D341Med (cell line): ENCODE measurements at places on chromosomes 7 and 10.

DNA sequence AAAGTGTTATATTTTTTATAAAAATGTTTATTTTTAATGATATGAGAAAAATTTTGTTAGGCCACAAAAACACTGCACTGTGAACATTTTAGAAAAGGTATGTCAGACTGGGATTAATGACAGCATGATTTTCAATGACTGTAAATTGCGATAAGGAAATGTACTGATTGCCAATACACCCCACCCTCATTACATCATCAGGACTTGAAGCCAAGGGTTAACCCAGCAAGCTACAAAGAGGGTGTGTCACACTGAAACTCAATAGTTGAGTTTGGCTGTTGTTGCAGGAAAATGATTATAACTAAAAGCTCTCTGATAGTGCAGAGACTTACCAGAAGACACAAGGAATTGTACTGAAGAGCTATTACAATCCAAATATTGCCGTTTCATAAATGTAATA is 64.8 kb upstream of the CAPZA2 start:
- no peak for DNase-seq

DNA sequence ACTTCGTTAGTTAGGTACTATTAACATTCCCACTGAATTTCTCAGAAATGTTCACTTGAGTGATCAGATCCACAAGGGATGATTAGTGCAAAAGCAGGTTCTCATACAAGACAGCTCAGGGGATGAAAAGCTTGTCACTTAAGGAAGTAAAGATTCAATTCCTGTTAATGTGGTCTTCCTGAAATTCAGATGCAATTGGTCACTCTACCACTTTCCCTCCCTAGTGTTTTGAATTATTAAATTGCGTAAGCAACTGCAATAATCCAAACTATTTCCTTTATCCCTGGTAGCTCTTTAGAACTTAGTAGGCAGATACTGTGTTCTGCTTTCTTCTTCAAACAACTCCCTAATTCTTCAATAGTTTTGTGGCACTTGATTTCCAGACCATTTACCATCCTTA is 121.4 kb downstream of the MAGI2 start:
- no peak for DNase-seq

DNA sequence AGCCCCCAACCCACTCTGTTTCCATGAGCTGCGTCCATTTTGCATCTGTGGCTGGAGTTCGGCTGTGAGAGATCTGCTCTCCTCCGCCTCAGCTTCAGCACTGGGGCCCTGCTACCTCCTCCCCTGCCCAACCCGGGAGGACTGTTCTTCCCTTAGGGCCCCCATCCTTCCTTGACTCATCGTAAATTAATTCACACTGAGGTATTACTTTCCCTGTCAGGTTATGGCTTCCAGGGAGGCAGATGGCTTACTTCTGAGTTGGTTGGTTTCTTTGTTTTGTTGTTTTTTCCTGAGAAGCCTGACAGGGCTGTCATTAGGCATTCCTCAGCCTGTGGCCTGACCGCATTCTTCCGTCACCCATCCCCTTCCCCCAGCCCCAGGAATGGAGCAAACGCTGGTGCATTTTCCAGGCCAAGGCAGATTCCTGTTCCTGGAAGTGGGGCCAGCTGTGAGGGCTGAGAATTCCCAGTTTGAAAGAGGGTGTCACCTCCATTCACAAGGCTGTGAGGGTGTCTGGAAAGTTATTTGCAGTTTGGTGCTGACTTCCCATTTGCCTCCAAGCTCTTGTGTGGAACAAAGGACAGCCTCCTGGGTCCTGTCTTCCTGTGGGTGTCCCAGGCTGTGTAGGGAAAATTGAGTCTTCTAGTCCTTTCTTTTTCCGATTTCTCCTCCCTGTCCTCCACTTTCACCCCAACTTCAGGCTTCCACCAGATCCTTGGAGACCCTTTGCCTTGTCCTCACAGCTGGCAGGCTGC is 11.7 kb downstream of the CPA5 start:
- no peak for DNase-seq

- DNase-seq = no peak
These were observed 183.2 kb upstream of the LYZL1 start for GRCh38 chr10:29105516-29106215.

GRCh38 chr7:1674161-1675035 is 4.3 kb downstream of the ELFN1 start:
- DNase-seq = peak; percentile 25

- no peak for DNase-seq
These were observed 123.2 kb upstream of the SAMD8 start for GRCh38 chr10:74988054-74988775.

- DNase-seq = no peak
These were observed 59.2 kb downstream of the WIPF3 start for GRCh38 chr7:29865526-29865925.

DNA sequence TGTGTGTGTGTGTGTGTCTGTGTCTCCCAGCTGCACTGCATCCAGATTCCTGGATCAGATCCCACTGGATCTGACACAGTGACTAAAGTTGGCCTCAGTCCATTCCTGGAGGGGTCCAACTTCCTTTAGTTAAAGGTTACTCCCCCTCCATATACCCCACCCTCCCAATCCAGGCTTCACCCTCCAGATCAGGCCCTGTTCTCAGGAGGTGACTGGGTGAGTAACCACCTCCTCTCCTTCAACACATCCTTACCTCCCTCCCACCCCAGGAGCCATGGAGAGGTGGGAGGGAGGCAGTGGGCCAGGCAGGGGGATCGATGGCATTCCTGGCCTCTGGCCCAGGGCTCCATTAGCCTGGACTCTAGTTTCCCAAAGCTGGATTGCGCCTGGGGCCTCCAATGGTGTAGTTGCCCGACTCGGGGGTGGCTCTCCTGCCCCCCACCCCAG is 11.3 kb downstream of the KCNIP2 start:
- DNase-seq = no peak

DNA sequence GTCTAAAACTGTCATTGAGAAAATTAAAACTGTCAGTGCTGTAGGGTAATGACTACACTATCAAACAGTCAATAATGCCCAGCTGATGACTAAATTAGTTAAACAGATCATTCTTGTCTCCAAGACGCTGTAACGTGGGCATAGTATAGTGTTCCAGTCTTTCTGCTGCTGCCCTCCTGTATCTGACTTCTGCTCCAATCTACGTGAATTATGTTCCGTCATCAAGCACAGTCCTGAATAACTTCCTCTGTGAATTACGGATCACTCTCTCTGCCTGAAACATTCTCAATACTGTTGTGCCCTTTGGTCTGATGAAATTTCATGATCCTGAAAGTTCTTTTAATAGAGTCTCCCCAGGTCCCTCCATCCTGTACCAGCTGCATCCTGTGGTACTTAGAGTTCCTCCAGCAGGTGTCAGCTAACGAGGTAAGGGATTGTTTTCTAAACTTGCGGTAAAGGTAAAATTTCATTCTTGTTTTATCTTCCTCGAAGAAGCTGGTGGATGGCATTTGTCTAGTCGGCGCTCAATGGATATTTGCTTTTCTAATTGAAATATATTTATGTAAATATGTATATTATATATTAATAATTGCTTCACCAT is 393.5 kb upstream of the ADARB2 start:
- DNase-seq = no peak

DNA sequence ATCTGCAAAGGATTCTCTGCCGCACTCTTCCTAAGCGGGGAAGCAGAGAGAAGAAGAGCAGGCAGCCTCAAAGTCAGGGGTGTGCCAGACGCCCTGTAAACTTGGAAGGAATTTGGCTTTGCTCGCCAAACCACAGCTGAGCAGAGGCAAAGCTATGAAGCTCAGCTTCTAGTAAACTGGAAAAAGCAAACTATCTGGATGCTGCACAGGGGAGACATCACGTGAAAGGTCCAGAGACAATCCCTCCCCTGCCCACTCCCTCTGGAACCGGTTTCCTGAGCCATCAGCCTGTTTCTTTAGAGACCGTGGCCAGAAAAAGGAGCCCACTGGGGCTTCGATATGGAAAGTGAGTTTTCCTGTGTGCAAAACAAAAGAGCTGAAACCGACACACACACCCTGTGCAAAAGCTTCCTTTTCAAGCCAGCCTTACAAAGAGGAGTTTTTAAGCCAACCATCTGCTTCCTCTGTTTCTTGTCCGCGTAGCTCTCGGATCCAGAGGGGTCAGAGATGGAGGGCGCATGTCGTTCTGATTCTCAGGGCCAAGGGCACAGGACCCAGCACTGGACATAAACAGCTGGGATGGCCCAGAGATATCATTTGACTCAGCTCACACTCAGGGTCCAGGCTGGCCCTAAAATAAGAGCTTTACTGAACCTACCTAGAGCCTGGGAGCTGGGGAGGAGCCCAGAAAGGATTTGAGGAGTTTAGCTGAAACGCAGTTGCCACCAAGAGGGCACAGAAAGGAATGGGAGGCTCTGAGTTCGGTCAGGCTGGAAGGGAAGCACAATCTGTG is 58.2 kb upstream of the DNAAF5 start:
- DNase-seq = no peak

DNA sequence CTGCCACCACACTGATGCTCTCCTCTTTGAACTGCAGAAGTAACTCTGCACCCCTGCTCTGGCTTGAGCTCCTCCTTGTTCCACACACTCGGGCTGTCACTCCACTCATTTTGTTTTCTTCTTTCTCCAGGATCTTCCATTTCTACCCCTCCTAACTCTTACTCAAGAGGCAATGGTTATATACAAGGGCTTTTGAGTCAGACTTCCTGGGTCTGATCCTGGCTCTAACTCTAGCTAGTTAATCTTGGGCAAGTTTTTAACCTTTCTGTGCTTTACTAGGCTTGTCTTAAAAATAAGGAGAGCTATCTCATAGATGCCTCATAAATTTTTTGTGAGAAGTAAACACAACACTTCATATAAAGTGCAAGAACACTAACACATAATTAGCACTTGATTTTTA is 45.3 kb upstream of the GNAI1 start:
- DNase-seq = no peak

- DNase-seq = no peak
These were observed 109.1 kb downstream of the IQUB start for GRCh38 chr7:123425246-123425645.

DNA sequence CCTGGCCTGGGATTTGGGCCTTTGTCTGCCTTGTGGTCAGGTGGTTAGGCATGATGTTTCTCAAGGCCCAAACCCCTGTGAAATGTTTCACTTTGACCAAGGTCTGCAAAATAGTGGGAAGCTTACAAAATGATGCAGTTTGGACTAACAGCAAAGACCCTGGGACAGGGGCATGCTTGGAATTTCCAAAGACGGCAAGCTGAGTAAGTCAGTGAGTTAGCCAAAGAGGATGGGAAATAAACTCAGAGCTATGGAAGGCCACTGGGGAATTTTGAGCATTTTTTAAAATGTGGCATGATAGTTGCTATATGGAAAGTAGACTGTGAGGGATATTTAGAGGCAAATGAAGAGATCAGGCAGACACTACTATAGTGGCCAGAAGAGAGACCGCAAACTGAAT is 31.6 kb upstream of the PPP1R3C start:
- DNase-seq = no peak

- DNase-seq = no peak
These were observed 82.4 kb downstream of the SRPK2 start for GRCh38 chr7:105306298-105306748.

DNA sequence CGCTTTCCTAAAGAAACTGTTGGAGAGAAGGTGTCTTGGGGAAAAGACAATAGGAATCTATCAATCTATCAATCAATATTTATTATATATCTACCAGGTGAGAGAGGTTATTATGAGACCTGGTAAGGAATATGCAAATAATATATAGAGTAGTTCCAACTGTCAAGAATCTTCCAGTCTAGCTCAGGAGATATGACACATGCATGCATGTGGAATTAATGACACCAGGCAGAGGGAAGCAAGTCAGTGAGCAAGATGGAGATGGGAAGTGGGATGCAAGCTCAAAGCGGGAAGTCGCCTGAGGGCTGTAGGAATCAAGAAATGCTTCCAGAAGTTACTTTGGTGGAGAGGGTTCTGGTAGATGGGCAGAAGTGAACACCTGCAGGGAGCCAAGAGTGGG is 187.4 kb upstream of the NRP1 start:
- no peak for DNase-seq

GRCh38 chr7:111424768-111425167 is 137.5 kb downstream of the IMMP2L start:
- no peak for DNase-seq

- DNase-seq = peak; percentile 48
These were observed 60.9 kb downstream of the ARMC3 start for GRCh38 chr10:22988581-22989360.

DNA sequence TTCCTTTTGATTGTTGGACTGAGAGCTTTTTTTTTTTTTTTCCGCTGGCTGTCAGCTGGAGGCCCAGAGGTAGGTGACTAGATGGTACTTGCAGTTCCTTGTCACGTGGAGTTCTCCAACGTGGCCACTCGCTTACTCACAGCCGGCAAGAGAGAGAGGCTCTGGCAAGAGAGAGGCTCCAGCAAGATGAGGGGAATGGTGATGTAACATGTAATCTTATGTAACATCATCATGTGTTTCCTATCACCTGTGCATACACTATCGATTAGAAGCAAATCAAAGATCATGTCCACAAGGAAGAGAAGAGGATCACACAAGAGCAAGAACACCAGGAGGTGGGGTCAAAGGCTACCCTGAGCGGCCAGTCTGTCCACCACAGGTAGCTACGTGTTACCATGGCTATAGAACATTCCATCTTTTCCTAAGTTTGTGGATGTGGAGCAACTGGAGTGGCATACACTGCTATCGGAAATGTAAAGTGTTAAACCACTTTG is 4.0 kb upstream of the BORCS7 start:
- no peak for DNase-seq

- DNase-seq = no peak
These were observed 342.2 kb upstream of the MEOX2 start for GRCh38 chr7:16028636-16029035.

DNA sequence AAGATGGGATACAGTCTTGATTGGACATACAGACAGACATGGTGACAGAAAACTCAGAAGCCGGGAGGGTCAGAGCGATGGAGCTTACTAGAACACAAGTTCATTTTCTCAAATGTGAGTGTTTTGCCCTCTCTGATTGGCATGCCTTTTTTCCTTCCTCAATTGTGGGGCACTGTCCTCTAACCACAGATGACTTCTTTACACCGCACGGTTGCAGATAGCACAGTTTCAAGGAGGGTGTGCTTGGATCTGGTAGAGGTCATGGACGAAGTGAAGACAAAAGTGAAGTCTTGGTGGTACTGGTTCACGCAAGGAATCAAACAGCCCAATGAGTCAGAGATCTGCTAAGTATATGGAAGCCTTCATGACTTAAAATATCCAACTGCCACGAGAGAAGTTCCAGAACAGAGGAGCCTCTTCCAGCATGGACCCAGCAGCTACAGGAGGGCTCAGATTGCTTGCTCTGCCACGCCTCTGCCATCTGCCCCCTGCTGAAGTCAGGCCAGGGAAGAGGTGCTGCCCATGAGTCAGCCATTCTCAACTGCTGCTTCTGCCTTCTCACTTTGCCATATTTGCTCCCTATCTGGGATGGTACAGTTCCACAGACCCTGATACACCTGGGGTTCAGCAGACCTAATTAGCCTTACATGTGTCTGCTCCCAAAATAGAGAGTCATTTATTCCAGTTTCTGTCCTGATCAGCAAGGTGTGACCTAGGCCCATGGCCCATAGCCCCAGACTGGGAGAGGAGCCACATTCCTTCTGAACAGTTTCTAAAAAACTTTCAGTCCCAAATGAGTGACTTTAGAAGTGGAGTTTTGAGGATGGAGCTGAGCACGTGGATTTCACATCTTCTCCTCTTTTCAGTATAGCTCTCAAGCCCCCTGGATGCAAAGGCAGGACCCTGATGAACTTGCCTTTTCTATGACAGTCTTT is 413.8 kb downstream of the KCNMA1 start:
- DNase-seq = no peak

GRCh38 chr7:128121711-128122530 is 90.7 kb upstream of the LRRC4 start:
- DNase-seq = no peak

- DNase-seq = no peak
These were observed 123.9 kb upstream of the FAM171A1 start for GRCh38 chr10:15494850-15495506.
